Uterus (tissue), 4 donors: ENCODE measurements at places on chromosomes 13 and 19.

DNA sequence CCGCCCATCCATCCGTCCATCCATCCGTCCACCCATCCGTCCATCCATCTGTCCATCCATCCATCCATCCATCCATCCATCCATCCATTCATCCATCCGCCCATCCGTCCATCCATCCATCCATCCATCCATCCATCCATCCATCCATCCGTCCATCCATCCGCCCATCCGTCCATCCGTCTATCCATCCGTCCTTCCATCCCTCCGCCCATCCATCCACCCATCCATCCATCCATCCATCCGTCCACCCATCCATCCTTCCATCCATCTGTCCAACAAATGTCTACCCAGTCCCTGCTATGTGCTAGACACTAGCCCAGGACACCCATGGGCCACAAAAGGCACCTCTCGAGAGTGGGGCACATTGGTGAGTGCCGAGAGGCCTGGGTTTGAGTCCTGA is 15.7 kb downstream of the LRRC4B start:
- DNase-seq = no peak

DNA sequence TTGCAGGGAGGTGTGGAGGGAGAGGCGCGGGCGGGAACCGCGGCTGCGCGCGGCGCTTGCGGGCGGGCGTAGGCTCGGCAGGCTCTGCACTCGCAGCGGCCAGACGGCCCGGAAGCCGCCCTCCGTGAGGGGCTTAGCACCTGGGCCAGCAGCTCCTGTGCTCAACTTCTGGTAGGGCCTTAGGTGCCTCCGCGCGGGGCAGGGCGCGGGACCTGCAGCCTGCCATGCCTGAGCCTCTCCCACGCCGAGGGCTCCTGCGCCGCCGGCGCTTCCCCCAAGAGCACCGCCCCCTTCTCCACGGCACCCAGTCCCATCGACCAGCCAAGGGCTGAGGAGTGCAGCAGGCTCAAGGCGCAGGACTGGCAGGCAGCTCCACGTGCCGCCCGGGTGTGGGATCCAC is 940.8 kb upstream of the PCDH9 start:
- DNase-seq = no peak

GRCh38 chr13:47545201-47546024 is 455.7 kb downstream of the SUCLA2 start:
- DNase-seq = no peak

GRCh38 chr19:51122112-51122981 is 2.4 kb upstream of the SIGLEC9 start:
- DNase-seq = no peak

GRCh38 chr13:51937320-51938290 is 73.6 kb downstream of the ATP7B start:
- DNase-seq = no peak

DNA sequence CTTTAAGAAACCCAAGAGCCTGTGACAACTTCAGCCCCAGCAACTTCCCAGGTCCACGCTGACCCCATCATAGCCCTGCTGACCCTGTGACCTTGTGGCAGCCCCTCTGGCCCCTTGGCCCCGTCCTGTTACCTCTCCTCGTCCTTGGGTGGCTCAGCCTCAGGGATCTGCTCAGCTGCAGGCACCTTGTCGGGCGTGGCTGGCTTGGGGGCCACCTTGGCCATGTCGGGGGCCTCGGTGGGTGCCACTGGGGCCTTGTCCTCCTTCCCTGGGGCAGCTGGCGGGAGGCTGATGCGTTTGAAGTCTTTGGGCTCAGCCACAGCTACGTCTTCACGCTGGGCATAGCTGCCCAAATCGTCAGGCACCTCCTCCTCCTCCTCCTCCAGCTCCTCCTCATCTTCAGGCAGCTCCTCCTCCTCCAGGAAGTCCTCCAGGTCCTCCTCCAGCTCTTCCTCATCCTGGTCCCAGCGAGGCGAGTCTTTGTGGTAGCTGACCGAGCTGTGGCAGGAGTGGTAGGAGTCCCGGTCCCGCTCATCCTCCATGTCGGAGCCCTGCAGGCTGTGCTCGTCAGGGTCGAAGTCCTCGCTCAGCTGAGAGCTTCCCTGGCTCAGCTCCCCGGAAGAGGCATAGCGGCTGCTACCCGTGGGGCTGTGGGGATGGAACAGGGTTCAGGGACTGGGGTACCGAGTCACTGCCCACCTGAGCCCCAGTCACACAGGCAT is 32.2 kb downstream of the UNC13A start:
- DNase-seq = no peak

DNA sequence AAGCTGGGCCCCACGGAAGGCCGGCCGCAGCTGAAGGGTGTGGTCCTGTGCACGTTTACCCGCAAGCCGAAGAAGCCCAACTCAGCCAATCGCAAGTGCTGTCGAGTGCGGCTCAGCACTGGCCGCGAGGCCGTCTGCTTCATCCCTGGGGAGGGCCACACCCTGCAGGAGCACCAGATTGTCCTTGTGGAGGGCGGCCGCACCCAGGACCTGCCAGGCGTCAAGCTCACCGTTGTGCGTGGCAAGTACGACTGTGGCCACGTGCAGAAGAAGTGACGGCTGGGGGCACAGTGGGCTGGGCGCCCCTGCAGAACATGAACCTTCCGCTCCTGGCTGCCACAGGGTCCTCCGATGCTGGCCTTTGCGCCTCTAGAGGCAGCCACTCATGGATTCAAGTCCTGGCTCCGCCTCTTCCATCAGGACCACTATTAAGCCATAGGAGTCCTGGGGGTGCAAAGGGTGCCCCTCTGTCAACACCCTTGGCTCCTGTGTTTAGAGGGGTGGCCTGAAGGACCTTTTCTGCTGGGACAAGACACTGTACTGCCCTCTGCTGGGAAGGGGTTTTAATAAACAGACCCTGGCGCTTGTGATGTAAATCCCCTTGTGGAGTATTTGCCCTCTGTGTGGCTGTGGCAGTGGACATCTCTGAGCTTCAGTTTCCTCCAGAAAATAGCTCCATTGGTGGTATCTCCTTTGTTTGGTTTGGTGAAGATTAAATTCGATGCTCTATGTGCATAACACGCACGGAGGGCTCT is 1.9 kb downstream of the MRPS12 start:
- no peak for DNase-seq

DNA sequence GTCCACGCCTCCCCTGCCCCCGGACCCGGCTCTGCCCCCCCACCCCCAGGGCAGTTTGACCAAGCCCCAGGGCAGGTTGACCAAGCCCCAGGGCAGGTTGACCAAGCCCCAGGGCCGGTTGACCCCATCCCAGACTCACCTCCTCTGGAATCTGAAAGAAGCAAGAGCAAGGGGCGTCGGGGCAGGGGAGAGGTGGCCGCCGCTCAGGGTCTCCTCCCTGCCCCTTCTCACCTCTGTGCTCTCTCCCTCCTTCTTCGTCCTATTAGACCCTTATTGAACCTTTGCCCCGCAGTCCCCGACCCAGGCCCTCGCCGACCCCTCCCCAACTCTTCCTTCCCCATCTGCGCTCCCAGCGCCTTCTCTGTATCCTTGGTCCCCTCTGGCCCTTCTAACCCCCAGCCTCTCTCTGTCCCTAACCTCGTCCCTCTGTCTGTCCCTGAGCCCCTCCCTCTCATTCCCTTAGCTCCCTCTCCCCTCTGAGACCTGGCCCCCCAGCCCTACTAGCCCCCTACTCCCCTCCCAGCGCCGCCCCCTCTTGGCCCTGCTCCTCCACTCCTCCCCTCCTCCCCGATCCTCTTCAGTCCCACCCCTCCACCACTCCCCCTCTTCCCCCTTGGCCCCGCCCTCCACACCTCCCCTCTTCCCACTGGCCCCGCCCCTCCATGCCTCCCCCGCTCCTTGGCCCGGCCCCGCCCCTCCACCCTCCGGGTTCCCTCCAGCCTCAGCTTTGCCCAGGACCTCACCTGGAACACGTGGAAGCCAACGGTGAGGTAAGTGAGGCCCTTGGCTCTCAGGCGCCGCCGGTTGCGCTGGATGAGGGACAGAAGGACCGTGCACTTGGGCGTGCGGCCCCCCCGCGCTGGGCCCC is 7.6 kb downstream of the CAPN12 start:
- DNase-seq = peak; percentile 46

DNA sequence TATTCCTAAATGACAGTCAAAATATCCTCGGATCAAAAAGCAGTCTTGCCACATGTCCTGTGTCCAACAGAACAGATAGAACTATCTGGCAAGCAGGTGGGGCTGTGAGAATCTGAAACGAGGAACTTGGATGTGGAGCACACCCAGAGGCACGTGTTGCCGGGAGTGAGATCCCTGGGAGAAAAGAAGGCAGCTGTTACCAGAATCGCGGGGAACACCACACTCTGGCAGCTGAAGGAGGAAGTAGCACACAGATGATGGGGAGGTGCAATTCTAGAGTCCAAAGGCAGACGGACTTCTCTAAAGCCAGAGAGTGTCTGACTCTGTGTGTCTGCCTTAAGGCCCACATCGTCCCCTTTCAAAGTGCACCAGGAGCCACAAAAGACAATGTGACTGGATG is 22.3 kb downstream of the SLC7A1 start:
- peak; percentile 50 for DNase-seq

DNA sequence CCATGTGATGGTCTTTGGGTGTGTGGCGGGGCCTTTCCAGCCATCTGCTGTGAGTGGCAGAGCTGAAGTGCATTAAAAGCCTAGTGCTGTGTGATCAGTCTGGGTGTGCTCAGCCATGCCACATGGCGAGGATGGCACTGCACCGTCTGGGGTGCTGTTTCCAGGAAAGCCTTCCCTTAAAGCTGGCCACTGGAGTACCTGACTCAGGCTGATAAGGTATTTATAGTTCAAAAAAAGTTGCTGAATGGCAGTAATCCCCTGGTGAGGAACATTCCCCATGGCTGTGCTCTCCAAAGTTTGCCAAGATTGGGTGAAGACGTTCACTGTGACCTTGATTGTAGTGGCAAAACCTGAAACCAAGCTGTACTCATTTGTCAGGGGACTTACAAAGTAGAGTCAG is 6.0 kb downstream of the GPI start:
- DNase-seq = no peak

- DNase-seq = peak; percentile 24
Observed at GRCh38 chr13:98878486-98879126, 99.3 kb downstream of the DOCK9 start.

DNA sequence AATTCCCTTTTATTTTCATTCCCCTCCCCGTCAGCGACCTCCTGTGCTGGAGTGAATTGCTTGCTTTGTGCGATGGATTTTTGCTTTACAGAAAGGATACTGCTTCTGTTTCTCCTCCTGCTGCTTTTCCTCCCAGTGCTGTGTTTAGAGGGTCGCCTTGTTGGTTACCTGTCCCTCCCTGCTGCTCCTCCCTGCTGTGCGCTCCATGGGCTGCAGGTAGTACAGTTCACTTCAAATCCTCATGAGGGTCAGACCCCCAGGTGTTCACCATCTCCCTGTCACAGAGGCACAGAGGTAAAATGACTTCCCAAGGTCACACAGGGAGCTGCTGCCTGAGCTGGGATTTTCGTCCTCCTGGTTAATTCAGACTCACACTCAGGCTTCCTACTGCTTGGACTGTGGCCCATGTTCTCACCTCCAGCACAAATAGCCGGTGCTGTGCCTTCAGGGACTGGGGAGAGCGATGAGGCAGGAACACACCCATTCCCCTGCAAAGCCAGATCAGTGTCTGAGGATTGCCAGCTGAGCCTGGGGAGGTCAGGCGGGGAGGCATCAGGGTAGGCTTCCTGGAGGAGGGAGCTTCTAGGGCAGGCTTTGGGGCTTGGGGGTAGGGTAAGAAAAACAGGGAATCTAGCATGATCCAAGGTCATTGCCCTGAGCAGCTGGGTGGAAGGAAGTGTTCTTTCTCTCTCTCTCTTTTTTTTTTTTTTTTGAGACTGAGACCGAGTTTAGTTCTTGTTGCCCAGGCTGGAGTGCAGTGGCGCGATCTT is 14.4 kb downstream of the BICRA start:
- no peak for DNase-seq

GRCh38 chr13:27663947-27664346 is 42.3 kb downstream of the POLR1D start:
- no peak for DNase-seq

DNA sequence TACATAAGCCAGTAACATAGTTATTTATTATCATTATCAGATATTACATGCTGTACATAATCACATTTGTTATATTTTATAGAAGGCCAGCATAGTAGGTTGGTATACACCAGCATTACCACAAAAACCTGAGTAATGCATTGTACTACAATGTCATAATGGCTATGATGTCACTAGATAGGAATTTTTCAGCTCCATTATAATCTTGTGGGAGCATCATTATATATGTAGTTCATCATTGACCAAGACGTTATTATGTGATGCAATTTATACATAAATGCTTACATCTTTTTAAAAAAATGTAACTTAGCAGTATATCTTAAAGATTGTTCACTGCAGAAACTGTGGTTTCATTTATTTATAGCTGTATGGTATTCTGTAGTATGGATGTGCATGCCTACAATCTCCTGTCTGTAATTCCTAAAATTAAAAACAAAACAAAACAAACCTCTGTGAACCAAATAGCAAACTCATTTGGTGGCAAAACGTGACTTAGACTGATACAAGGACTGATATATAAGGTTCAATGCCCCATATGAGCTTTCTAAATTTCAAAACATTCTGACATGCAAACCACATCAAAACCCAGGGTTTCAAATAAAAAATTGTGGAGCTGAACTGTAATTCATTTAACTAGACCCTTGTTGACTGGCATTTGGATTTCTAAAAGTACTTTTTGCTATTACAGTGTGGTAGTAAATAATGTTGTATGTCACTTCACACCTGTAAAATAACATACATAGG is 250.9 kb downstream of the DLEU7 start:
- no peak for DNase-seq

DNA sequence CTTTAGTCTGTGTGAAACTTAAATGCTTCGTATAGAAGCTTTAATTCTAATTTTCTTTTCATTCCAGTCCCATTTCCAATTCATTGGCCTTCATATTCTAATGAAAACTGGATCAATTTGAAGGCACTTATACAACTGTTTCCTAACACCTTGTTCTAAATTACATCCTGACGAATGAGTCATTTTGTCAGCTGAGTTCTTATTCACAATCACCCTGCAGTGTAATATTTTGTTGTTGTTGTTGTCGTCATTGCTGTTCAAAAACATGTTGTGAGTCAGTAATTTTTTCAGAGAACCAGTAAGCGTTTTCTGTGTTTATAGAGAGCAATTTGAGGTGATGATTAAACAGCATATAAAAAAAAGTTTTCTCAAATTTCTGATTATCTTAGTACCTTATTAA is 290.0 kb downstream of the PCDH9 start:
- no peak for DNase-seq
